ENCODE measurements at places on chromosomes 2 and 18.
A peak's percentile ranks its signal among the peaks of the same experiment; 100 is the strongest.

DNA sequence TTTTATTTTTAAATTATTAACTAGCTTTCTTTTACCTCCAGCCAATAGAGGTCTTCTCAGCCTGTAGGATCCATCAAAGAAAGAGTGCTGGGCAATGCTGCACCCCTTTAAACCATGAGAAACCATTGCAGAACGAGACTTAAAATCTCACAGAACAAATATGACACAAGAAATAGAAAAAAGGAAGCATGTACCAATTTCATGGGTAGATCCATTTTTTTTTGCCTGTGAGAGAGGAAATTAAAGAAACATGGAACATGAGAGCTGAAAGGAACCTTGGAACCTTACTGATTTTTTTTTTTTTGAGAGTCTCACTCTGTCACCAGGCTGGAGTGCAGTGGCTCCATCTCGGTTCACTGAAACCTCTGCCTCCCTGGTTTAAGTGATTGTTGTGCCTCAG lies 14.0 kb downstream of the HRH4 start:
- no peak for DNase-seq
- no peaks in the 10 kb centered on the region for H3K36me3 ChIP-seq
- no peaks in the 10 kb centered on the region for H3K27me3 ChIP-seq
- no peak overlapping the region for H3K27ac ChIP-seq
- H3K4me1 ChIP-seq, result no peaks in the 10 kb centered on the region

- H3K27ac ChIP-seq, result peak overlapping the region; percentile 86
- peak overlapping the region; percentile 71 for H3K4me3 ChIP-seq
- no peaks in the 10 kb centered on the region for H3K27me3 ChIP-seq
- H3K4me1 ChIP-seq, result peaks cover 11% of the 10 kb centered on the region
- no peaks in the 10 kb centered on the region for H3K36me3 ChIP-seq
- no peak for DNase-seq
Observed at GRCh38 chr2:42359965-42360483, 993 bp downstream of the COX7A2L start.

DNA sequence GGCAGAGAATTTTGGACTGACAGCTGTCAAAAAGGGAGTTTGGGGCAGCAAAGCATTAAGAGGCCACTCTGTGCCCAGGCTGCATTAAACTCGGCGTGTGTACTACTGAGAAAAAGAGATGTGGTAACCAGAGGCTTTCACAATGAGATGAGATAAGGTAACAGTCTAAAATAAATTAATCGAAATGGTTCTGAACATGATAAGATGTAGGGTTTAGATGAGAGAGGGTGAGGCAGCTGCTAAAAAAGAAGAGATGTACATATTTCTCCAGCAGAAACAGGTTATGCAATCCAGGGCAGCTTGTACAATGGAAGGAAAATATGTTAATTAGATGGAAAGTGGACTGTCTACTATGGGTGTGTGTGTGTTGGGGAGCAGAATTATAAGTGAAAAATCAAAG lies 39.2 kb upstream of the ACTR3 start:
- DNase-seq, result no peak
- H3K36me3 ChIP-seq, result no peaks in the 10 kb centered on the region
- H3K4me1 ChIP-seq, result no peaks in the 10 kb centered on the region
- no peaks in the 10 kb centered on the region for H3K27me3 ChIP-seq

GRCh38 chr2:10285556-10286198 lies 17.0 kb upstream of the HPCAL1 start:
- no peaks in the 10 kb centered on the region for H3K27me3 ChIP-seq
- DNase-seq, result no peak
- H3K4me3 ChIP-seq, result no peak overlapping the region
- H3K27ac ChIP-seq, result no peak overlapping the region
- no peaks in the 10 kb centered on the region for H3K4me1 ChIP-seq
